CD4-positive, alpha-beta T cell treated with Interleukin-17A for 1 hour (primary cell): ENCODE measurements at places on chromosomes 11 and 22.

GRCh38 chr11:11056316-11056715, 198.5 kb upstream of the ZBED5 start:
- no peak for DNase-seq

GRCh38 chr11:44661311-44661717, 65.4 kb upstream of the TSPAN18 start:
- no peak for DNase-seq

- no peak for DNase-seq
Observed at GRCh38 chr11:68803766-68804165, 38.0 kb downstream of the CPT1A start.

- DNase-seq: no peak
Observed at GRCh38 chr11:123773959-123774358, 19.6 kb upstream of the OR6X1 start.

DNA sequence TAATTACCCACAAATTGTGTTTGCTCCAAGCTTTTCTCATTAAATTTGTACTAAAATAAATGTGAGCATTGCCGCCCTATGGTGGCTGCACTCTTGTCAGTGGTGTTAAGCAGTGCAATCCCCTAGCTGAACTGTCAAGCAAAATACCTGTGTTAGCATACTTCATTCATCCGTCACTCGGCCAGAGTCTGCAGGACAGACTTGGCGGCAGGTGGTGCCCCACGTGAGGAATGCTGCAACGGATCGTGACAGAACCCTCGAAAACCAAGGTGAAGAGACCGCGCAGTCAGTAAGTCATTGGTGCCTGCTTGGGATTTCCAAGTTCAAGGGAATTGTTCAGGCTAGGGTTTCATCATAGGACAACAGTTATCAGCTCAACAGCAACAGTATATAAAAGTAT, 1592.1 kb upstream of the TENM4 start:
- no peak for DNase-seq

DNA sequence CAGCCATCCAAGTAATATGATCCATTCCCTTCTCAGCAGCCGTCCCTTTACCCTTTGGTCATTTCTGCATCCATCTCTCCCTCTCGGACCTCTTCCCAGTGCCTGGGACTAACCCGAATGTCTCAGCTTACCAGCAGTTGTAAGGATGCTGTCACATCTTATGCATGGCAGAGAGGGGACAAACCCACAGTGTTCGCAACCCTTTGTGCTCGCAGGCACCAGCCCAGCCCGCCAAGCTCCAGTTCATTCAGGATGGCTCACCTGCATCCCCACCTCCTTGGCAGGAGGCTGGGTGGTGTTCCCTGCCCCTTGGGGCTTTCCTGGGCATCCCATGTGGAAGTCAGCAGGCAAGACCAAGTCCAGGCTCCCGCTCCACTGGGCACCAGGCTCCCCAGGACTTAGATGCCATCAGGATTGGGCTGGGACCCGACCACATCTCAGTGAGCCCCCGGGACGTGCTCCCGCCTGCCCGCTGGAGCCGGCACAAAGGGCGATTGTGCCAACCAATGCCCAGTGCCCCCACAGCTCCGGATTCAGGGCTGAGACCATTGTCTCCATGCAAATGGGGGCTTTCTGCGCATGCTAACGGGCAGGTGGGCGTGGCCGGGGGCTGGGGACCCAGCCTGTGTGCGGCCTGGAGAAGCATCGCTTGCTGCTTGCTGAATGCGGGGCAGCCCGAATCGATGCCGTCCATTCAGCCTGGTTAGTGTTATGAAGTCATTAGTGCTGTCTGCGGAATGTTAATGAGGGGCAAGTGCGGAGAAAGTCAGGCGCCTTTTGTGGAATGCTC, 108.6 kb downstream of the KCNQ1OT1 start:
- no peak for DNase-seq

GRCh38 chr11:28114731-28115130, 6.5 kb downstream of the METTL15 start:
- DNase-seq: no peak

- DNase-seq: no peak
Observed at GRCh38 chr11:92897487-92897886, 72.0 kb upstream of the MTNR1B start.

DNA sequence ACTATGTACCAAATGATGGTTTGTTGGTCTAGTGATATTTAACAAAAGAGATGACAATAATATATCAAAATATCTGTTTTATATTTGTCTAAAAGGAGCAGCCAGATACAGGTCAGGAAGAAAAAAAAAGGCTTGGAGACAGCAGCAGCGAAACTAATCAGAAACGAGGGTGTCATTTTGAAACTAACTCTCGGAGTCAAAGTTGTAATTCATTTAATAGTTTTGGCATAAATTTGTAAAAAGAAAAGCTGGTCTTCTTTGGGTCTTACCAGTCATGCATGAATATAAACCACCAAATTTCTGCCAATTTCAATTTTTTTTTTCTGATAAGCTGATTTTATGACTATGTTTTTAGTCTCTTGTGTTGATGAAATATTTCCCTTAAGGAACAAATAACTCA, 25.5 kb downstream of the NPAT start:
- no peak for DNase-seq

- peak; percentile 70 for DNase-seq
Observed at GRCh38 chr11:62340269-62340901, 3.1 kb downstream of the ASRGL1 start.

DNA sequence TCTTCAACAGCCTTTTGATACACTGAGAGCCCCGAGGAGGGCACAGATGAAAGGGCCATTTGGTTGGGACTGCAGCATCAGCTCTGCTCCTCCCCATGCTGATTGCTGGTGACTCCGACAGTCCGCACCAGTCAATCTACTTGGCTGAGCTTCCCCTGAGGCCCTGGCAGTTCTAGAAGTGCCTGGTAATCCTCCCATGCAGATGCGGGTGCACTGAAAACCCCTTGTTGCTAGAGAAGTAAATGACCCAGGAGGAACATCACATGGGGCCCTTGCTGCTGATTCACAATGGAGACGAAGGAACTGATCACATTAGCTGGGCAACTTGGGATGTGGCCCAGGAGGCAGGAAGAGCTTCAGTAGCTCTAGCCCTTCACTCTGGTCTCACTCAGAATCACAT, 35.2 kb upstream of the RIC3 start:
- DNase-seq: no peak

- no peak for DNase-seq
Observed at GRCh38 chr11:43358279-43358800, 380 bp upstream of the TTC17 start.

DNA sequence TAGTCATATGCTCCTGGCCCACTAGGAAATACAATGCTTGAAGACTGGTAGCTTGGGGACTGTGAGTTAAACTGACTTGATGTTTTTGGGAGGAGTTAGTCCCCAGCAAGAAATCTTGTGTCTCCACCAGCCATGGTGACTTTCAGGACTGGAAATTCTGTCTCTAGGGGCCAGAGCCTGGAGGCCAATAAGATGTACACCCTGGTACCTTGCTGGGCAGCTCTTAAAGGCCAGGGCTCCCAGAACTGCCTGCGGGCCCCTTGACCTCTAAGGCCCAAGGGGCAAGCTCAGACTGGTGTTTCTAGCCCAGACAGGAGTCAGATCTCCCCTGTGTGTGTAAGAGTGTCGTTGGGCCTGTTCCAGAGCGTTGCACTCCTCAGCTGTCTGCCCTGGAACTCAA, 128.7 kb upstream of the C11orf58 start:
- DNase-seq: no peak

DNA sequence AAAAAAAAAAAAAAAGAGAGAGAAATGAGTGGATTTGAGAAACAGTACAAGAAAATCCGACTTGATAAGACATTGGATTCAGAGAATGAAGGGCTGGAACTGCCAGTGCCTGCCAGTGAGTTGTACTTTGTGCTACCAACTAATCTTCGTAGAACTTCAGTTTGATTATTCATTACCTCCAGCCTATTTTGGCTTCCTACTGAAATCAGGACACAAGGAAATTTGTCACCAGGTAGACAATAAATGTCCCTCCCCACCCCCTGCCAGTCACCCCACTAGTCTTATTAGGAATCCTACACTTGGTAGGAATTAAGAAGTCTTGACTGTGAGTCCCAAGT, 21.4 kb upstream of the POLD3 start:
- DNase-seq: no peak

DNA sequence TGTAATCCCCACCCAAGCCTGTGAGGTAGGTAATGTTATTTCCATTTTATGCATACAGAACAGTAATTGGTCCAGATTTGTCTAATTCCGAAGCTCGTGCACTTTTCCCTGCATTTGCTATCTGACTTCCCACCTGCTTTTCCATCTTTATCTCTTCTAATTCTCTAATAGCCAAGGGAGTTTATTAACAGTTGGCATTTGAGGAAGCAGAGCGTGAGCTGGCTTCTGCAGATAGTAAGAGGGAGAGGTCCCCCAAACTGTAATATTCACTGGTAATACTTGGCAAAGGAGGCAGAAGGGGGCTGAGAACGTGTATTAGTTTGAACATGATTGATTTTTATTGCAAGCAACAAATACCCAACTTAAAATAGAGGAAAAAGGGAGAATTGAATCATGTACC, 110.8 kb upstream of the SPON1 start:
- DNase-seq: no peak

DNA sequence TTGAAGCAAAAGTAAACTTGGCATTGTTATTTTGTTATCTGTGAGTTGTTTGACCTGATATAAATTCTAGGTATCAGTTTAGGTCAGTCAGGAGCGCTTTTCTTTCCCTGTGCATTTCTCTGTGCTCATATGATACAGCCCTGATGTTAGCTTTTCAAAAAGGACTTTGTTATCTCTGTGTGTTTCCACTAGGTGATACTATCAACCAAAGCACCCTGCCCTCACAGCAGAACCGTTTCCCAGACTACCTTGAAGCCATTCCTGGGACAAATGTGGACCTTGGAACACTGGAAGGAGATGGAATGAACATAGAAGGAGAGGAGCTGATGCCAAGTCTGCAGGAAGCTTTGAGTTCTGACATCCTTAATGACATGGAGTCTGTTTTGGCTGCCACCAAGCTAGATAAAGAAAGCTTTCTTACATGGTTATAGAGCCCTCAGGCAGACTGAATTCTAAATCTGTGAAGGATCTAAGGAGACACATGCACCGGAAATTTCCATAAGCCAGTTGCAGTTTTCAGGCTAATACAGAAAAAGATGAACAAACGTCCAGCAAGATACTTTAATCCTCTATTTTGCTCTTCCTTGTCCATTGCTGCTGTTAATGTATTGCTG, 87.7 kb upstream of the BIRC3 start:
- DNase-seq: no peak

GRCh38 chr22:19579880-19580279, 55.7 kb upstream of the CLDN5 start:
- DNase-seq: peak; percentile 23

DNA sequence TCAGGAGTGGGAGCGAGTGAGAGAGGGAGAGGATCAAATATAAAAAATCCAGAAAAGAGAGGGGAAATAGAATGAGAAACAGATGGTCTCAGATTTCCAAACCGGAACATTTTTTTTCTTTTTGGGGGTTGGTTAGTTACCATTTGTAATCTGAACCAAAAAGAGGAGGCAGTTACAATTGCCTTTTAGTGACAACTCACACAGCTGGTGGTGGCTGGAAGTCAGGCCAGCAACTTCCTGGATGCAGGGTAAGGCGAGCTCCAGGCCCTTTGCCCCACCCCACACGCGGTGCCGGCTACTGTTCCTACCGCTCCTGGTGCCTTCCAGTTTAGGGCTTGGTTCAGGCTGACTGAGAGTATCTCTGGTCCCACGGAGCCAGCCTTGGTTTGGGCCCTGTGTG, 21.0 kb upstream of the UBASH3B start:
- no peak for DNase-seq

GRCh38 chr11:125272092-125272491, 107.5 kb downstream of the PKNOX2 start:
- DNase-seq: no peak

GRCh38 chr11:83112886-83113285, 41.2 kb upstream of the RAB30 start:
- no peak for DNase-seq

DNA sequence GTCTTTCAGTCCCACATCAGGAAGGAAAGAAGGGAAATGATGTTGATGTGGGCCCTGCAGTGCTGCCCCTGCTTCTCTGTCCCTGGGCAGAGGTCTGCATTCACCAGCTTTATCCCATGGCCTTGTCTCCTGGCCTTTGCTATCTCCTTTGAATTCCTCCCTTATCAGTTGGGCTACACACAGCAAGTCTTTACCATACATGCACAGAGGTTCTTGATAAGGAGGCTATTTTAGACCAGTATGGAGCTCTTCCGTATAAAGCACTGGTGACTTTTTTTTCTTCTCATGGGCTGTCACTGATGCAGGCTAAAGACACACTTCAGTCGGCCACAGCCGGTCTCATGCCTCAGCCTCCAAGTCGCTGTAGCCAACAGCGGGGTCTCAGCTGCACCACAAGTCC, 20.2 kb downstream of the MYO18B start:
- no peak for DNase-seq

DNA sequence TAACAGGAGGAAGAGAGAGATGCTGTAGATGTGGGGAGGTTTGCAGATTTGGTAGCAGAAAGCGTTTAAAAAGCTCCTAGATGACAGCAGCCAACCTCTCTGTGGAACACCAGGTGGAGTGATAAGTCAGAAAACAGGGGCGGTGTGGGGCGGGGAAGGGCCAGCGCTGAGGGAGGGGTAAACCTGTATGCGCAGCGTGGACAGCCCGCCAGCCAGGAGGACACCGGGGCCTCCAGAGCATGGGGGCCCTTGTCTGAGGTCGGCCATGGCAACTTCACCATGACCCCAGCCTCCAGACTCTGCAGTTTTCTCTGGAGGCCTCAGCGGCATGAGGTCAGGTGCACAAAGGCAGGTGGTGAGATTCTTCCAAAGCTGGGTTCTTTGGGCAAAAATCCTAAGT, 423.7 kb downstream of the BRD1 start:
- no peak for DNase-seq

DNA sequence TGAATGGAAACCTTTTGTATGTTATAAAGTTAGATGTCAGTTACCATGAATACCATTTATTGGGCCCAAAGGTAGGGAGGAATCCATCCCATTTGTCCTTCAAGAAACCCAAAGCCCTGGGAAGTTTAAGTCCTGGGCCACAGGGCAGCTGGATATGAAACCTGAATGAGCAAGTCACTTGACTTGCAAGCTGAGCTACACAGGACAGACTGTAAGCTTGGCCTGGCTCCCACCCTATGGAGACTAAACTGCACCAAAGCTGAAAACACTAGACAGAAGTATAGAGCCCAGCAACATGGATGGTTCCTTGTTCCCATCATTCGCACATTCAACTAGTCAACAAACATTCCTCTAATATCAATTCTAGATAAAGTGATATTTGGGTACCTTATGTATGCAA, 71.3 kb downstream of the KCNC1 start:
- DNase-seq: no peak

GRCh38 chr11:111836721-111837120, 34.7 kb downstream of the ALG9 start:
- no peak for DNase-seq

DNA sequence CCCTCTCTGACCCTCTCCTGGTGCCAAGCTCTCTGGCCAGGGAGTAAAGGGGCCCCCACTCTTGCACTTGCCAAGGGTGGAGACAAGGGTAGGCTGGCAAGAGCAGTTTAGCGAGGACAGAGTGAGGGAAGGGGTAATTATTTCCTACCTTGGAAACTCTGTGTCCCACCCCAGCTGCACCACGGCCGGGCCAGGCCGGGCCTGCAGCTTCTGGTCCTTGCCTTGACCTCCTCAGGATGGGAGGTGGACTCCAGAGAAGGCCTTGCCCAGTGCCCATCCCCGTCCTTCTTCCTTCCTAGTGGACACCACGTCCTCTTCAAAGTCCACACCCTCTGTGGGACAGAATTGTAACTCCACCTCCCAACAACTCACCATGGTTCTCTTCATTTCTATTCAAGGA, 18.4 kb upstream of the OSBPL5 start:
- no peak for DNase-seq
